ENCODE measurements at places on chromosomes 12 and 14.

- DNase-seq, result no peak
These were observed at the start of gene RNU6-7 for GRCh38 chr14:32201816-32202490. Gene RNU6-7, plus strand, starts transcription at chr14:32202045.

DNA sequence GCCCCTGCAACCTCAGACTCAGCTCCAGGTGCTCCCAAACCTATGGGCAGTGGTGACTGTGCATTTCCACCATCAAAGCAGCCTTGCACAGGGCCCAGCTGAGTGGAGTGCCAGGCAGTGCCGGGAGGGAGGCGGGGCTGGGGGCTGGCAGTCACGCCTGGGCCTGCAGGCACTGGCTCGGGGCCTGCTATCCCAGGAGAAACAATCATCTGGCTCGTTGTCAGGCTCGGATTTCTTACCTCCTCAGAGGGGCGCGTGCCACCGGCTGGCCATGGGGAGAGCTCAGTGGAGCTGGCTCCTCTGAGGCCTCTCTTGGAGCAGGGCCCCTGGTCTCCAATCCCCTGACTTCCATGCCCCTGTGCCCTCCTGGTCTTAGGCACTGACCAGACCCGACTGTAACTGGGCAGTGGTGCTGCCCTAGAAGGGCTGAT is 20.2 kb upstream of the PPP1R13B start:
- DNase-seq, result no peak

DNA sequence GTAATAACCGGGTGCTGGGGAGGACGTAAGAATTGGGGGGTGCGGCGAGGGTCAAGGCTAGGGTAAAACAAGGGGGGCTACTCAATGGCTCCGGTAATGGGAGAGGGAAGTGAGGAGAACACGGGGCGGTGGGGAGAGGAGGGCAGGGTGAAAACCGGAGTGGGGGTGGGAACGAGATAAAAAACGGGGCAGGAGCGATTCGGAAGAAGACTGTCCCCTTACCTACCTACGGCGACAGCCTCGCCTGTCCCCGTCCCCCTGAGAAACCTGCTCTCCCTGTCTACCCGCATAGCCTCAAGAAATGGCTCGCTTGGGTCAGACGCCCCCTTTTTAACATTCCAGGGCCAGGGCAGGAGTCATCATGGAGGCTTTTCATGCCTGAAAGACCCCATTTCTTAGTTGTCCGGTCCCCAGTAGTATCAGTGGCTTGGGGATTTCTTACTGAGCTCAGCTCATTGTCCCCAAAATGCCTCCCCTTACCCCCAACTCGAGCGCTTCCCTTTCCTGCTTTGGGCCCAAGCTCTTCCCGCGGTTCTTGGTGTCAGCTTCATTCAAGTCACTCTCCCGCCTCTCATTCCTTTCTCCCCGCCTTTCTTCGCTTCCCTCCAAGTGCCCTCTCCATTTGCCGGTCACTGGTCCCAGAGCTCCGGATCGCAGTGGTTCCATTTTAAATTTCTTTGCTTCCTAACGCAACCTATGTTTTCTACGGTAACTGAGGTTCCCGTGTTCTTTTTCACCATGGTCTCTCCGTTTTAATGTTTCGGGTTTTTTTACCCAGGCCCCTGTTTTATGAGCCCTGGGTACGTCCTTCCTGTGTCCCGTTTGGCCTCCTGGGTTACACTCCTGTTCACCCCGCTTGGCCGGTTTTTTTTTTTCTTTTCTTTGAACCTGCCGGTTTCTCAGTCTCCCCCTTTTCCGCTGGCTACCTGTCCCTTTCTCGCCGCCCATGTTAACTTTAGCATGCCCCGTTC is 1.2 kb upstream of the WSB2 start:
- peak; percentile 48 for DNase-seq

DNA sequence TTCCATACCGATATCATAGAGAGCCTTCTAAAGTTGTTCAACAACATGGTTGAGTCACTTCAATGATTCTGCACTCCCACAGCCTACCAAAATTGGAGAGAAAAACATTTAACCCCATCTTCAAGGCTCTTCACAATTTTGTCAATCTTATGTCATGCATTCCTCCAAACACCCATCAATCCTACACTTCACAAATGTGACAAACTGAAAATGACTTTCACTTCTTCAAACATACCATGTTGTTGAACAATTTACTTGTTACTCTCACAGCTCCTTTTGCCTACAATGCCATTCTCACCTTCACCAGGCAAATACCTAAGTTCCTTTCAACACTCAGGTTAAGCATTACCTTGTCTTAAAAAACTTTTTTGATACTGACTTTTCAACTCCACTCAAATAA is 88.0 kb downstream of the OSBPL8 start:
- DNase-seq, result no peak

- DNase-seq, result no peak
These were observed 93.9 kb downstream of the FGD4 start for GRCh38 chr12:32493282-32493681.

DNA sequence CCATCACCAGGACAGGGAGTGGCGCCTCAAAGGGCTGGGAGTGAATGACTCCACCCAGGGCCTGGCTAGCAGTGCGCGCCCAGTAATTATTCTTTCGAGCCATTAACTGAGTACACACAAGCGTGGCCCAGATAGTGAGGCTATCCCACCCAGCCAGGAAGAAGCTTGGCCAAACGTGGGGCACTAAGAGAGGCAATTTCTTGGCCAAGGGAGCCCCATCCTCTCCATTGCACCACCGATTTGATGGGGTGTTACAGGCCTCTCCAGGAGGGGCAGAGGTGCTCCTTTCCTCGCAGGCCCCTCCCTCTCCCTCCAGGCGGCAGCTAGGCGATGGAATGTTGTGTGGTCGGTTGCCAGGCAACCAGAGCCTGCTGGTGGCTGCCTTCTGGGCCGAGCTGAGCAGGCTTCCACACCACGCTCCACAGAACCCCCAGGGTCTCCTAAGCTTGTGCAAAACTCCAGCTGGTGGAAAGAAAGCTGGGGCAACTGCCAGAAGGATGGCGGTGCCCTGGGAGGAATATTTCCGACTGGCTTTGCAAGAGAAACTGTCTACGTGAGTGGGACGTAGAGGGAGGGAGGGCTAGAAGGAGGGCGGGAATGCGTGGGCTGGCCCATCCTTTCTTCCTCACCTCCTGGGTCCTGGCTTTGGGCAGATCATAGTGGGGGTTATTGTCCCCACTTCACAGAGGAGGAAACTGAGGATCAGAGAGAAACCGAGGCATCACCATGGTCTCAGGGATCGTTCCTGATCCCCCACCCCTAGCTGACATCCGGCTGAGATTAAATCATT is at the start of gene CFAP73:
CFAP73 (plus strand) TSS at position 364 of the 790 bp plus-strand sequence; CDS start at position 498, 134 bp downstream.
- DNase-seq, result peak; percentile 52

DNA sequence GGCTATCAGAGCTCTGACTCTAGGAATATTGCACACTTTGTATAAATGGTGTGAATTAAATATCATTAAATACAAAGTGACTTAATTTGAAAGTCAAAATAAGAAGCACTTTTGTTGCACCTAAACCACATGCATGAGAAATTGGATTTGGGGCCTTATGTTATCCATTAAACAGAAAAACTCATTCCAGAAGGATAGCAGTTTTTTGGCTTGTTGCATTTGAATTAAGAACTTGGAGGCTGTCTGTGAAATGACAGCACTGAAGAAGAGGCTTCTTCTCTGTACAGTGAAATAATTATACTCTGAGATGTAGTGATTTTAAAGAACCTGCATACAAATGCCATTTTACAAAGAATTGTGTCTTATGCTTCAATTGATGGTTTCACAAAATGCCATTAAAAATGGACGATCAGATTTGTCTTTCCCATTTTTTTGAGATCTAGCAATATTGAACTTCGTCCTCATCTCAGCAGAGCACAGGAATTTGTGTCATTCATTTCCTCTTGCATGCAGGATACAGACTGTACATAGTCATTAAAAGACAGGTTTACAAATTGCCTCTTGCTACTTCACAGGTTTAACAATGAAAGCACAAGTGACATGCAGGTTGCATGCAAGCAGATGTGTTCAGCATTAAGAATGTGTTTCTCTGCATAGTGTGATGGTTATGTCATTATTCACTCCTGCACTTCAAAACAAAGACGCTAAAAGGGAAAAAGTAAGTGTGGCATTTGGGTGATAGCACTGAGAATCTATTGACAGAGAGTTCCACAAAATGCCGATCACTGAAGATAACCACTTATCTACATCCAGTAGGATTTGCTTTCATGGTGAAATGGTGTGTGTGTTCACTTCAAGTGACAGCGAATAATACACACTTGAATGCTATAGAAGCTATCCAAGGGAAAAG is 35.9 kb upstream of the PYGL start:
- DNase-seq, result no peak

DNA sequence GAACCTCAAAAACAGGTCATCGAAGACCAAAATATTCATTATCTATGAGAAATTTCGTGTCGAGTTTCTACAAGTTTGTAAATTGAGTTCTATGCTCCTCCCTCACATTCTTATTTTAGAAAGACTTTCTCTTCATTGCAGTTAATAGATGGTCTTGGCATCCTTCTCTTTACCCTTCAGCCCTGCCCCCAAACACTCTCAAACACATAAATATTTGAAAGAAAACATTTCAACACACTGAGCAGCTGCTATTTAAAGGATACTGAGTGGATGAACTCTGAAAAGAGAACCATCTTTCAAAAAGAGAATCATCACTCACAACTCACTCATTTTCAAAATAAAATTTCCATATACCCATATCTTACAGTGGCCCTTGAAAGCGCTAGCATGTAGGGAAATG is 67.1 kb downstream of the NUAK1 start:
- no peak for DNase-seq

- DNase-seq, result no peak
These were observed 36.8 kb downstream of the ZNF664 start for GRCh38 chr12:124009781-124010180.

DNA sequence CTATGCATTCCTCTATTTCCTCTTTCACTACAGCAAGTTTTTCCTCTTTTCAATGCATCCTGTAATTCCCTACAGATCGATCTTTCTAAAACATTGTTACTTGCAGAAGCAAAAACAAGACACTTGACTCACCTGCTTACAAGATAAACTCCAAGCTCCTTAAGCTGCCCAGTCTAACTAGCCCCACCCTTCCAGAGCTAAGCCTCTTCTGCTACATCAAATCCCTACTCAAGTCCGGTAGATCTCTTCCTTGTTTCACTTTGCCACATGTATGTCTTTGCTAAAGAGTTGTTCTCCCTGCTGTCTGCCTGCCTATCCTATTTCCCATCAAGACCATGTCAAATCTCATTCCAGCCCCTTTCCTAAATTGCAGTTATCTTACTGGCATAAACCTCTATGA is 724.8 kb downstream of the C12orf50 start:
- no peak for DNase-seq

- no peak for DNase-seq
These were observed 1.6 kb downstream of the YARS2 start for GRCh38 chr12:32754111-32754510.

DNA sequence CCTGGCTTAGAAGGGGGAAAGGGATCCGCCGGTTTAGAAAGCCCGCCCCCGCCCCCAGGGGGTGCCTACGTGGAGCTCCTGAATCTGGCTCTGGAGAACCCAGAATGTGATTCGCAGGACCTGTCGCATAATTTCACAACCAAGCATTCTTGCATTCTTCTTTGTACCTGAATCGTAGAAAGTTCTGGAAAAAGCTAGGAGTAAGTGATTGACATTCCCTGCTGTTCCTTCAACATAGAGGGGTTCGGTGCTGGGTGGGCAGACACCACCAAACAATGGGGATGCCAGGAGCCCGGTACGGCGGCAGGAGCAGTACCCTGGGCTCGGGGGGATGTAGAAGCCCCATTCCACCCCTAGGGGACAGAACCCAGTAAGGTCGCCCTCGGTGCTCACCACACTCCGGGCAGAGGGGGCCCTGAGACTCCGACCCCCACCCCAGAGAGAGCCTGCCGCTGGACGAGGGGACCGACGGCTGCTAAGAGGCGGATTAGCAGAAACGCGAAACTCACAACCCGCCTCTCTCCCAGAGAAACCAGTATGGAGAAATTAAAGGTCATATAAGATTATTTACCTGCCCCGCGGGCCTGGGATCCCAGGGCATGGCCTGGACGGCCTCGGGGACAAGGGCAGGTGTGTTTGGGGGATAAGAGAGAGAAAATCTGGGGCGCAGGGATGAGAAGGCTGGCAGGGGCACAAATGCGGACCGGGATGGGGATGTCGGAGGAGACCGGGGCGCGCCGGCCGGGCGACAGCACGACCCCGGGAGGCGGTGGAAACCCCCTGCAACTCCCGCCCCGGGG is 520 bp downstream of the CSRP2 start:
- DNase-seq, result no peak

GRCh38 chr12:128797119-128798118 is 26.3 kb downstream of the SLC15A4 start:
- no peak for DNase-seq

GRCh38 chr12:5794156-5794555 is 150.9 kb downstream of the ANO2 start:
- DNase-seq, result no peak

DNA sequence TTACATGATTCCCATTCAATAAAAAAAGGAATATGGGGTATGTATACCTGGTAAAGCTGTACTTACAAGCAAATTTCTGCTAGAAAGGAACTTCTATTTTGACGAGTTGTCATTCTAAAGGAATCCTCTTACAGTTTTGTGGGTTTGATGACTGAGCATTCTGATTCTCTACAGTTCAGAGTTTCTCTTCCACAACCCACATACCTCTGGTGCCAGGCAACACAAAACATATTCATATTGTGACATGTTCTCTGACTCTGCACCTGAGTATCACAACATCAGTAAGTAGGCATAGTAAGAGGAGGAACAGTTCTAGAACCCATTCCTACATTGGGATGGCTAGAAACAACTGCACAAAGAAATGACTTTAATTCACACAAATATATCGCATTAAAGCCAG is 636.6 kb downstream of the MED13L start:
- no peak for DNase-seq

- no peak for DNase-seq
These were observed 18.0 kb downstream of the ACIN1 start for GRCh38 chr14:23076785-23077408.

DNA sequence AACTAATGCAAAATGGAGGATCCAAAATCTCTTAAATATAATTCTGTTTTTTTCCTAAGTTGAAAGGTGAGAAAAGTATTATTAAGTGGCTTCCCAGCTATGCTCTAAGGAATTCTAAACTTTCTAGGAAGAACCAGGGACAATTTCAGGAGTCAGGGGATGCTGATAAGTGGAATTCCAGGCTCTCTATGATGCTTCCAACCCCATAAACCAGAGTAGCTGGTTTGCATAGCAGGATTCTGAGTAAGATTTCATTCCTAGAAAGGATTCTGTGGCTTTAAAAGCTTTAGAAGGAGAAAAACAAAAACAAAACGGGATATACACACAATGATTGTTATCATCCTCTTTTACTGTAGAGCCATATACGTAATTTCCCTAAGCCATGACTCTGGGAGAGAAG is 93.9 kb downstream of the SLC16A7 start:
- DNase-seq, result no peak

Measured in midbrain (tissue), 1 donor.